ENCODE measurements at places on chromosomes 5 and 9. TPM values are rescaled to one million over a fixed set of nuclear protein-coding genes. Genes with fewer than 3 reads are reported as not detected.

GRCh38 chr5:82794876-82795275, 282.3 kb downstream of the TMEM167A start:
- no peak for DNase-seq

FBLL1 gene
- polyA plus RNA-seq: not detected

DNA sequence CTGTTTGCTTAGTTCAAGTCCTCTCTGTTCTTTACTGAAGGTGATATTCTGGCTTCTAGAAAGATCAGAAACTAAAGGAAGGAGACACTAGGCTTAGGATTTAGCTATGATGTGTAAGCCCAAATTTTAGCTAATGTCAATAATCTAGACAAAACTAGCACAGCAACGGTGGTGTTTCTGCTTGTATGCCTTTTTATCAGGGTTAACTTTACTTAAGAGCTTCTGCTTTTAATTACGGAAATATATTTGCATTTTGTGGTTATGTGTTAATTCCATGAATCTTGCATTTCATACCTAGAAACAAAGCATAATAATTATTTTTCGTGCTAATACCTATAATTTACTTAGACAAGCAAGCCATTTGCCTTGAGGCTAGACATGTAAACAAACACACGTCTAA, 96.1 kb downstream of the PAX5 start:
- no peak for DNase-seq

HTR1A gene
- not detected for polyA plus RNA-seq

FCHSD1 gene
- 54.7 TPM for polyA plus RNA-seq

- no peak for DNase-seq
Observed at GRCh38 chr9:105438141-105438806, 9.6 kb upstream of the FSD1L start.
